ENCODE measurements at places on chromosomes 12 and 14.

GRCh38 chr12:105850103-105850968, 288.4 kb downstream of the NUAK1 start:
- no peak for DNase-seq

GRCh38 chr14:91326514-91327249, 82.2 kb upstream of the GPR68 start:
- DNase-seq: no peak

GRCh38 chr12:68508576-68508975, 102.1 kb upstream of the RAP1B start:
- DNase-seq: no peak

GRCh38 chr12:111761099-111761498, 5.6 kb upstream of the ALDH2 start:
- DNase-seq: no peak

- DNase-seq: no peak
These were observed 19.1 kb downstream of the AMDHD1 start for GRCh38 chr12:95962222-95962621.

DNA sequence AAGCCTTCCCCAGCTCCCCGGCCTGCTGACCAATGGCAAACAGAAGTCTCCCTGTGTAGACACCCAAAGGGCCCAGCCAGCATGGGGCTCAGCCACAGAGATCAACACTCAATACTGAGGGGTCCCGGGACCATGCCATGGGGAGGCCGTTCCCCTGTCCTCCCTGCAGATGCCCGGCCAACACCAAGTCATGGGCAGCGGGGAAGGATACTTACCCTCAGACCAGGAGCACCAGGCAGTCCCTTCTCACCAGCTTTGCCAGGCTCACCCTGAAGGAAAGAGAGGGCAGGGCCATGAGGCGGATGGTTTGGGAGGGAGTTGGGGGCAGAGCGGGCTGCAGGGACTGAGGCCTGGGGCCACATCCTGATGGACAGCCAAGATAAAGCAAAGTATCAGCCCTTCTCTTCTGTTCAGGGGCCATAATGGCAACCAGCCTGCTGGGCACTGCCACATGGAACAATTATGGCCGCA, 19.9 kb downstream of the COL2A1 start:
- no peak for DNase-seq

- no peak for DNase-seq
These were observed 316.3 kb downstream of the NUAK1 start for GRCh38 chr12:105822131-105823105.

DNA sequence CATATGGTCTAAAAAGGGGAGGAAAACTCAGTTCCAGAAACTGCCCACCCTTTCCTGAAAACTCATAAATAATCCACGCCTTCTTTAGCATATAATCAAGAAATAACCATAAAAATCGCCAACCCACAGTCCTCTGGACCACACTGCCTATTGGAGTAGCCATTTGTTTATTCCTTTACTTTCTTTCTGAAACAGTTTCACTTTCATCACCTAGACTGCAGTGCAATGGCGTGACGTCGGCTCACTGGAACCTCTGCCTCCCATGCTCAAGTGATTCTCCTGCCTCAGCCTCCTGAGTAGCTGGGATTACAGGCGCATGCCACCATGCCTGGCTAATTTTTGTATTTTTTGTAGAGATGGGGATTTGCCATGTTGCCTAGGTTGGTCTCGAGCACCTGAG, 44.2 kb downstream of the CLMN start:
- no peak for DNase-seq

- no peak for DNase-seq
These were observed 11.1 kb upstream of the RTL1 start for GRCh38 chr14:100914597-100915021.

- no peak for DNase-seq
These were observed 466.9 kb upstream of the STXBP6 start for GRCh38 chr14:25516838-25517237.

- DNase-seq: no peak
These were observed 28.9 kb downstream of the RTRAF start for GRCh38 chr14:52018252-52018651.

- DNase-seq: no peak
These were observed 15.9 kb upstream of the CLEC4E start for GRCh38 chr12:8556531-8557097.

DNA sequence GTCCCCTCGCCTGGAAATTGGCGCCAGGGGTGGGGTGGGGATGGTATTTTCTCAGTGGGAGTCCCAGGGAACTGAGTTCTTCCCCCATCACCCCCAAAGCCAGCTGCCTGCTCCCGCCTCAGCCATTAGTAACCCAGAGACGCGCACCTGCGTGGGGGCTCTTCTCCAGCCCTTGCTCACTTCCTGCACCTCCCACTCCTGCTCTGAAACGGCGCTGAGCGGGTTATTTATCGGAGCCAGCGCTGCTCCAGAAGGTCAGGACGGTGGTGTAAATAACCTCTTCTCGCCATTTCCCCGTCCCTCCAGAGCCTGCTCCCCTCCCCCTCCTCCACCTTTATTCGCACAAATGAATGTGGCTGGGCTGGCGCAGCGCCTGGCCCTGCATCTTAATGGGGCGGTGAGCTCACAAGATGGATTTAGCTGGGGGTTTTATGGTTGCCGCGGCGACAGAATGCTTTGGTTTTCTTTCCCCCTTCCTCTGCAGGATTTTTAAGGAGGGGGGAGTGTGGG, 12.2 kb downstream of the GPR84 start:
- no peak for DNase-seq

DNA sequence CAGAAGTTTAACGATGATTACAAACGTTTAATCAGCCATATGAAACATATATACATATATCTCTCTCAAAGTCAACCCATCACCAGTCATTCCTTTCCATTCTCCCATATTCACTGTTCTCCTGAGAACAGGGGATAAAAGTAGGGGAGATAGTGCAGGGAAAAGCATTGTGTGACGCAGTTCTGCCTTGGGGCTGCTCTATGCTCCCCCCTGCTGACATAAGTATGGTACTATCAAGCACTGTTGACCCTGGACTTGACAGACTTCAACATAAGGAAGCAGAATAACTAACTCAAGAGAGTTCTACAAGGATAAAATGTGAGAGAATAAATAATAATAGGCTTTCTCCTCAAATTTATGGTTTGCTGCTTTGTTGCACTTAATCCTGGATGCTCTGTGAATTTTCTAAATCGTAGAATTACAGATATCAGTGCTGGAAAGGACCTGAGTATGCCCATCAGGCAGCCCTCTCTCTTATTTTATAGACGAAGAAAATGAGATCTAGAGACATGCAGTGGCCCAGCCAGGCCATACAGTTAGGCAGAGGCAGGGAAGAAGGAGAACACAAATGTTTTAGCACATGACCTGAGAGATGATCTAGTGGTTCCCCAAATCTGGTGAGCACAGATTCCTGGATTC, 87.2 kb downstream of the SCN8A start:
- no peak for DNase-seq

Data from omental fat pad (tissue), 4 donors.